Left lung (tissue), 14 donors: ENCODE measurements at places on chromosomes 7 and 10. TPM values are rescaled to one million over a fixed set of nuclear protein-coding genes. Genes with fewer than 3 reads are reported as not detected.

The ABCB4 gene
- 0.16 TPM for total RNA-seq

The FLNC gene
- total RNA-seq: 14.3 TPM

DNA sequence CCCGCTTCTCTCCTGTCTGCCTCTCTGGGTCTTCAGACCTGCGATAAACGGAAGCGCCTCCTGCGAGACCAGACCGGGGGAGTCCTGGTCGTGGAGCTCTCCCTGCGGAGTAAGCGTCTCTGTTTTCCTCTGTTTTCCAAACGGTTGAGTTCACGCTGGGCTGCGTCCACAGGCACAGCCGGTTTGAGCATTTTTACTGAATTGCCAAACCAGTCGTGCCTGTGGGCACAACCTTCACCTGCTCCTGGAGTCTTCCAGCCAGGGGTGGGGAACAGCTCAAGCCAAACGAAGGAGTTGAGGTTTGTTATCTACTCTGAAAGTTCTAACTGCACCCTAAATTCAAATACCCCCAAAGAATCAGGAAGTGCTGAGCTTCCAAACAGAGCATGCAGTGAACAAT is 16.3 kb downstream of the TECTB start:
- H3K27ac ChIP-seq: no peak overlapping the region
- no peak overlapping the region for H3K4me3 ChIP-seq
- H3K4me1 ChIP-seq: no peaks in the 10 kb centered on the region
- no peaks in the 10 kb centered on the region for H3K36me3 ChIP-seq

DNA sequence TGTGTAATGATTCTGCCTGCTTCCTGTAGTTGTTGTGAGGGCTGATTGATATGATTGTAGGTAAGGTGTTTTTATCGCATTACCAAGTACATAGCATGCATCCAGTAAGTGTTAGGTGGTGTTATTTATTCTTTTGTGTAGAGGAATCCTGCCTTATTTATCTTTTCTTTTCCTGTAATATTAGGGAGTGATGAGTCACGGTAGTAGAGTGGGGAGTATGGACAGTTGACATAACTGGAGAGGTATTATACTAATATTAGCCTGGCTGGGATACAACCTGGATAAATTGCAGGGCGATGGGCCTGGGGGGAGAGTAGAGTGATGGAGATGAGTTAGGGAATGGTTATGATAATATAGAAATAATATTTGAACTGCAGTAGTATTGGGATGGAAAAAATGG is 9.8 kb downstream of the SDK1 start:
- no peaks in the 10 kb centered on the region for H3K36me3 ChIP-seq
- H3K27ac ChIP-seq: no peak overlapping the region
- no peak overlapping the region for H3K4me3 ChIP-seq
- H3K4me1 ChIP-seq: no peaks in the 10 kb centered on the region
- DNase-seq: no peak

DNA sequence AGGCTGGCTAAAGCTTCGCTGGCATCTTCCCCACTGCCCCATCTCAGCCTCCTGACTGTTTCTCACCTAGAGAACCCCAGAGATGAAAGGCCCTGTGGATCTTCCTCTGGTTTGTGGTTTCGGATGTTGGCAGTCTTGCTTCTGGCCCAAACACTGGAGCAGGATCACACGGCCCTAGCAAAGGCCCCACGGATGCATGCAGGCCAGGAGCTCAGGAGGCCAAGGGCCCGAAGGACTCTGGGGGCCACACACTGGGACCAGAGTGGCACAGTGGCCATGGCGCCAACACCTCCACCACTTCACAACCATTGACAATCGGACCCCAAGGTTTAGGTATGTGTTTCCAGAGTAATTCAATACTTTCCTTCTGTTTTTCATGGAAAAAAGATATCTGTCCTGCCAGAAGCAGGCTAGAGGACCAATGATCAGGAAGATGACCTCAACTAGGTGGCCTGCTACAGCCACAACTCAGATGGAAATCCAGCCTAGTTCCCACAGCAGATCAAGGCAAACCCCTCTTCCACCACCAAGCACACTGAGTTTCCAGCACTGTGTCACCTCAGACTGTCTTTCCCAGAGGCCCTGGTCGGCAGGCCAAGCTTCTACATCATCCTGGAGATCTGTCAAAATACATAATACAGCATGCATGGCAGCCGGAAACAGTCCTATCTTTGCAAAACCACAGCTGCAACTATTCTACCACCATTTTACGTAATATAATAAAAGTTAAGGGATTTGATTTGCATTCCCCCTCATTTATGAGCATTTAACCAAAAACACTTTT is 53.0 kb downstream of the CTBP2 start:
- peaks cover 35% of the 10 kb centered on the region for H3K4me1 ChIP-seq
- H3K4me3 ChIP-seq: no peak overlapping the region
- no peaks in the 10 kb centered on the region for H3K27me3 ChIP-seq

DNA sequence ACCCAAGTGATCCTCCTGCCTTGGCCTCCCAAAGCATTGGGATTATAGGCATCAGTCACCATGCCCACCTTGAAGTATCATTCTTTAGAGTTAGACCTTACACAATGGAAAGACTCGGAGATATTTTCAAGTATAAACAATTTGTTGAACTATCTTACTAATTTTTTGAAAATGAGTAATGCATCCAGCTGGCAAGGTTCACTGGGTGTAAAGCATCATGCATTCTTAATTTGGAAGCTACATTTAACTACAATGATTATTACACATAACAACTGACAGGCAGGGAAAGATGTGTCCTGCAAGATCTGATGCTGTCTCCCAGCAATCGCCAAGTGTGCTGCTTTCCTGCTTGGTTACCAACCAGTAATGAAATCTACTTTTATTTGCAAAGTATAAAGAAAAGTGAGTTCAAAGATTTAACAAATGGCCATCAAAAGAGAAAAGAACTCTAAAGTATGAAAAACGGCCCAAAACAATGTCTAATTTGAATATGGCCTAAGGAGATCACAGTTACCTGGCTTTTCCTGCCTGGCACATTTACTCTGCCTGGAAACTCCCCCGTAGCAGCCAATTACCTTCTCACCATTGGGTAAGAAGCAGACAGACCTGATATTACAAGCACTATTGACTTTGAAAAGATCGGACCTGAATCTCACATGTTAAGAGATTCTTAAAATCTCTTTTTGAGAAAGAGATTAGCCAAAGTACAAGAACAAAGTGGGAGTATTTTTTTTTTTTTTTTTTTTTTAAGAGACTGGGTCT is 59.3 kb upstream of the NMT2 start:
- H3K27ac ChIP-seq: no peak overlapping the region
- H3K27me3 ChIP-seq: no peaks in the 10 kb centered on the region
- no peak for DNase-seq
- no peaks in the 10 kb centered on the region for H3K4me1 ChIP-seq
- no peaks in the 10 kb centered on the region for H3K36me3 ChIP-seq
- no peak overlapping the region for H3K4me3 ChIP-seq

GRCh38 chr10:30420766-30421165 is 13.2 kb upstream of the MAP3K8 start:
- H3K4me1 ChIP-seq: peaks cover 18% of the 10 kb centered on the region
- H3K27me3 ChIP-seq: no peaks in the 10 kb centered on the region
- H3K36me3 ChIP-seq: no peaks in the 10 kb centered on the region
- no peak overlapping the region for H3K4me3 ChIP-seq
- no peak overlapping the region for H3K27ac ChIP-seq
